Bronchus fibroblast of lung (primary cell): ENCODE measurements at places on chromosomes 2 and 18. TPM values are rescaled to one million over a fixed set of nuclear protein-coding genes. Genes with fewer than 3 reads are reported as not detected.

RAB6D gene
- total RNA-seq: not detected in 2 replicates

TNFRSF11A gene
- 0.17 and 0.30 TPM in 2 replicates for total RNA-seq

UGT1A4 gene
- total RNA-seq: not detected in 2 replicates

COBLL1 gene
- 0.67 and 0.74 TPM in 2 replicates for total RNA-seq

HTRA2 gene
- total RNA-seq: 31.4 and 36.4 TPM in 2 replicates

GATA6 gene
- 9.8 and 10.9 TPM in 2 replicates for total RNA-seq

ANKRD30B gene
- under 0.01 TPM in 1 of 2 replicates, not detected in the other for total RNA-seq

VRK2 gene
- total RNA-seq: 17.1 and 19.7 TPM in 2 replicates

SLC19A3 gene
- 0.17 and 0.59 TPM in 2 replicates for total RNA-seq

GREB1L gene
- under 0.01 and 0.30 TPM in 2 replicates for total RNA-seq

TCF4 gene
- 27.6 and 28.4 TPM in 2 replicates for total RNA-seq

NETO1 gene
- 0.74 and 1.2 TPM in 2 replicates for total RNA-seq

IL36A gene
- not detected in 2 replicates for total RNA-seq

NAT8 gene
- total RNA-seq: not detected in 2 replicates

OTX1 gene
- total RNA-seq: under 0.01 and 0.17 TPM in 2 replicates

SLC23A3 gene
- total RNA-seq: 0.45 and 0.50 TPM in 2 replicates

TUBB8B gene
- not detected in 2 replicates for total RNA-seq

ALPP gene
- total RNA-seq: not detected in 2 replicates

PDK1 gene
- total RNA-seq: 8.6 and 11.3 TPM in 2 replicates

LIMS4 gene
- total RNA-seq: not detected in 2 replicates

UGT1A3 gene
- not detected in 2 replicates for total RNA-seq

CCT4 gene
- 189 and 208 TPM in 2 replicates for total RNA-seq

HAAO gene
- 3.9 and 4.2 TPM in 2 replicates for total RNA-seq

OTOS gene
- not detected in 2 replicates for total RNA-seq

C2orf66 gene
- total RNA-seq: not detected in 2 replicates

RNF152 gene
- 1.8 and 1.9 TPM in 2 replicates for total RNA-seq

GPR45 gene
- total RNA-seq: not detected in 2 replicates

SLC38A11 gene
- total RNA-seq: not detected in 2 replicates

ACTG2 gene
- 16.5 and 24.8 TPM in 2 replicates for total RNA-seq

WNT10A gene
- total RNA-seq: not detected in 2 replicates

ABCG8 gene
- total RNA-seq: not detected in 2 replicates

SIX2 gene
- total RNA-seq: under 0.01 and 0.17 TPM in 2 replicates

XDH gene
- total RNA-seq: 0.17 and 0.30 TPM in 2 replicates

RUFY4 gene
- total RNA-seq: not detected in 2 replicates

ADGRF3 gene
- total RNA-seq: under 0.01 TPM in 1 of 2 replicates, not detected in the other

FABP1 gene
- not detected in 2 replicates for total RNA-seq
